Suppressor macrophage (primary cell): ENCODE measurements at places on chromosomes 3 and 15.

GRCh38 chr3:16013568-16013967, 160.9 kb upstream of the GALNT15 start:
- DNase-seq, result no peak

DNA sequence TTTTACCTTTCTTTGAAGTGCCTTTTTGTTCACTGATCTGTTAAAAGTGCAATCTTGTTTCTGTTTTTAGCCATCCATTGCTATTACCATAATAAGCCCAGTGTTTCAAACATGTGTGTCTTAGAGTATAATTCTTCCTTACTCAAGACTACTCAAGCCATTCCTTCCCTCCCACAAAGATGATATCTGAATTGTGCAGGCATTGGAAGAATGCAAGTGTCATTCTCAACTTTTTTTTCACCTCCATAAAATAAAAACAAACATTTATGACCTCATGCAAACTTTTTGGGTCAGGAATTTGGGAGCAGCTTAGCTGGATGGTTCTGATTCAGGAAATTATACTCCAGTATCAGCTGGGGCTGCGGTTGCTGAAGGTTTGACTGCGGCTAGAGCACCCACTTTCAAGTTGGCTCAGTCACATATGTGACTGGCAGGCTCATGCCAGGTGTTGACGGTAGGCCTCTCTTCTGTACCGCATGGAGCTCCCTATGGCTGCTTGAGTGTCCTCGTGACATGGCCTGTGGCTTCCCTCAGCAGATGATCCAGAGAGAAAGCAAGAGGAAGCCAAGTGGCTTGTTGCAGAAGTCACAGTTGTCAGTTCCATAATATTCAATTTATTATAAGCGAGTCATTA, 490.8 kb downstream of the CNTN4 start:
- DNase-seq, result no peak

DNA sequence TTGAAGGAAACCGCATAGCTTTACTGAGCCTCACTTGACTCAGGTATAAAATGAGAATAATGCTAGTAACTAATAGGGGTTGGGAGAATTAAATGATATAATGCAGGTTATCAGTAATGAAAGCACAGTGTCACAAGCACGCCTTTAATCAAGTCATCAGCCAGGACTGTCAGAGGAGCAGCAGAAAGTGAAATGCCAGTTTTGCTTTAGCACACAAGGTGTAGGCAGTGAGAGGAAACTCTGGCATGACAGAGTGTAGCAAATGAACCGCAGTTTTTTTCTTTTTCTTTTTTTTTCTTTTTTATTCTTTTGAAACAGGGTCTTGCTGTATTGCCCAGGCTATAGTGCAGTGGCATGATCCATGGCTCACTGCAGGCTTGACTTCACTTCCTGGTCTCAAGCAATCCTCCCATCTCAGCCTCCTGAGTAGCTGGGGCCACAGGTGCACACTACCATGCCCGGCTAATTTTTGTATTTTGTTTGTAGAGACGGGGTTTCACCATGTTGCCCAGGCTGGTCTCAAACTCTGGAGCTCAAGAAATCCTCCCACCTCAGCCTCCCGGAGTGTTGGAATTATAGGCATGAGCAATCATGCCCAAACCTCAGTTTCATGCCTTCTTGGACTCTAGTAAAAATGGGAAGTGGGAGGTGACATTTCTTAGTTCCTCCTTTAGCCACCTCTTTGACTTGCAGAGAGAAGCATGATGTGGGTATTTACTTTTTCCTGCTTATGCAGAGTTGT, 9.7 kb upstream of the SCAANT1 start:
- peak; percentile 90 for DNase-seq

DNA sequence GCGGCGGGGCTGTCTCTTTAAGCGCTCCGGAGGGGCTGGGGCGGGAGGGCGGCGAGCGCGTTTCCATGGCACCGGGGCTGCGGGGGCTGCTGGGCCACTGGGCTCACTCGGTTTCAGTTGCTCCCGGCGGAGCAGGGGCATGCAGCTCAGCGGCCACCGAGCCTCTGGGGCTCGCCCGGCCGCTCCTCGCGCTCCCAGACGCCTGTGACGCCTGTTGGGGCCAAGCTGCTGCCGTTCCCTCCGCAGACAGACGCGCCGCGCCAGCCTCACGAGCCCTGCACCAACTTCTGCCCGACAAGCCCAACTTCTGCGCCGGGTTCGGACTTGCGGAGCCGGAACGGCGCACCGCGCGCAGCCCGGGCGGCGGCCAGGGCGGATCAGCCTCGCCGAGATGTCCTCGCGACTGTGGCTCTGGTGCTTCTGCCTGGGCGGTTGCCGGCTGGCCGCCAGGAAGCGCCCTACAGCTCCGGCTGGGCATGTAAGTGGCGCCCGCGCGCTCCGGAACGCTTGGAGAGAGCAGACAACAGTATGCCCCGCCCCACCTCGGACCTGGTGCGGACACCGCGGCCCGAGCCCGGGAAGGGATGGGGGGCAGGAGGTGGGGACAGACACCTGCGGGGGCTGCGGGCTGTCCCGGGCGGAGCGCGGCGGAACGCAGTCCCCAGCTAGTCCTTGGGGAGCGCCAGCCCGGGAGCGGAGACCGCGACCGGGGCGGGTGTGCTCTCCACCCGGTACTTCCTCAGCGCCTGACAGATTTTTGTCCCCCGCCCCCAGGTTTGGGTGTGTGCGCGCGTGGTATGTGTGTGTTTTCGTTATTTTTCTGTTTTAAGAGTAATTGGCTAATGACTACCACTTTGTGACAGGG, 154.1 kb upstream of the GOLIM4 start:
- DNase-seq, result peak; percentile 83

GRCh38 chr3:72129501-72130094, 344.6 kb upstream of the PROK2 start:
- DNase-seq, result no peak

GRCh38 chr15:70954171-70954570, 61.5 kb downstream of the LRRC49 start:
- no peak for DNase-seq

GRCh38 chr3:134535186-134535970, 49.5 kb downstream of the CEP63 start:
- peak; percentile 62 for DNase-seq

- DNase-seq, result peak; percentile 88
Observed at GRCh38 chr3:188948997-188949389, 222.8 kb upstream of the TPRG1 start.

- DNase-seq, result peak; percentile 63
Observed at GRCh38 chr15:68783226-68784058, 37.3 kb downstream of the ANP32A start.
